Caco-2 (cell line): ENCODE measurements at places on chromosomes 2 and 18. TPM values are rescaled to one million over a fixed set of nuclear protein-coding genes. Genes with fewer than 3 reads are reported as not detected.

DNA sequence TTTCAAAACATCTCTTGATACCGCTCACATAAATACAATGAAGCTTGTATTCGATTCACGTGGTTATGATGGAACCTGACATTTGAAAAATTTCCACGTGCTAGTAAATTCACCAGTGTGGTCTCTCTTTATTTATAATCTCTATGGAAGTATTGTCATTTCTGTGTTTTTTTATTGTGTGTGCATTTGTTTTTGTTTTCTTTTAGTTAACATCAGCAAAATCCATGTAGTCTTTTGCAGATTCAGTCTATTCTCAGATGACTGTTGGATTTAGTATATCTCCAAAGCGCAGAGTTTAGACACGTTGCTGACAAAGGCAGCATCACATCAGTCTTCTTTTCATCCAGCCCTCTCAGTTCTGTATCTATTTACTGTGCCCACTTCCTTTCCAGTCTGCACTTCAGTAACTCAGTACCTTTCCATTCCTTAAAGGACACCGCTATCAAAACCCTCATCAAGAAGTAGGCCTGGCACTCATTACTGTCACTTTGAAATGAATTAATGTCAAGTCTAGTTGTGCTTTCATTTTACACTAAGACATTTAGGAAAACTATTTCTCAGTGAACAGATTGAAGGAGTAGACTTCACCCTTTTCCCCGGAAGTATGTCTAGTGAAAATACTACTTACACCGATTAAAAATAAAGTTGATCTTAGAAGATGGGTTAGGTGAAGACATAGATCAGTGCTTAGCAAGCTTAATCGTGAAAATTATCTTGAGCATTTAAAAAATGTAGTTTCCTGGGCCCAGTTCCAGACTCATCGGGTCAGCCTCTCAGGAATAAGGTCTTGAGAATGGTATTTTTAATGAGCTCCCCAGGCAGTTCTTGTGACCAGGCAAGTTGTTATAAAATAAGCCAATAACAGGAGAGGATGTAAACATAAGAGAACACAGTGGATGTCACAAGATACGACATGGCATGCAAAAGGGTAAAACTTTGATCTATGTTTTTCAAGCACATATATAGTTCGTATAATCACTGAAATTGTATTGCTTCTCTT is 506.8 kb upstream of the ZEB2 start:
- H3K4me1 ChIP-seq = no peaks in the 10 kb centered on the region
- H3K36me3 ChIP-seq = no peaks in the 10 kb centered on the region
- no peaks in the 10 kb centered on the region for H3K27me3 ChIP-seq
- no peak overlapping the region for H3K4me3 ChIP-seq

- DNase-seq = no peak
- no peaks in the 10 kb centered on the region for H3K36me3 ChIP-seq
- H3K4me1 ChIP-seq = no peaks in the 10 kb centered on the region
- H3K27me3 ChIP-seq = no peaks in the 10 kb centered on the region
- no peak overlapping the region for H3K27ac ChIP-seq
These were observed 16.0 kb downstream of the VPS54 start for GRCh38 chr2:64003239-64003638.

DNA sequence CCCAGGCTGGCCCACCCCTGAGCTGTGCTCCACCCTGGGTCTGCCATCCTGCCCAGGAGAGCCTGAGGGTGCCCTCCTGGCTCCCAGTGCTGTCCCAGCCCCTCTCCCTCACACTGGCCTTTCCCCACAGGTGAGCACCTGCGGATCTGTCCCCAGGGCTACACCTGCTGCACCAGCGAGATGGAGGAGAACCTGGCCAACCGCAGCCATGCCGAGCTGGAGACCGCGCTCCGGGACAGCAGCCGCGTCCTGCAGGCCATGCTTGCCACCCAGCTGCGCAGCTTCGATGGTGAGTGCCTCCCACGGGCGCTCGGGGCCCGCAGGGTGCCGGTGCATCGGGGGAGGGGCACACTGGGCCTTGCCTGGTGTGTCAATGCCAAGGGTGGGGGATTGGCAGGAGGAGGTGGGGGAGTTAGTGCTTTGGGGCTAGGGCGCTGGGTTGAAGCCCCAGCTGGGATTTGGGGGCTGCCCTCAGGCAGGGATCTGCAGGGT is 23.5 kb downstream of the GPC1 start:
- H3K4me3 ChIP-seq = no peak overlapping the region
- no peak overlapping the region for H3K27ac ChIP-seq
- no peak for DNase-seq
- peaks cover 38% of the 10 kb centered on the region for H3K4me1 ChIP-seq
- H3K36me3 ChIP-seq = no peaks in the 10 kb centered on the region; the same call in none of the 2 replicates

DNA sequence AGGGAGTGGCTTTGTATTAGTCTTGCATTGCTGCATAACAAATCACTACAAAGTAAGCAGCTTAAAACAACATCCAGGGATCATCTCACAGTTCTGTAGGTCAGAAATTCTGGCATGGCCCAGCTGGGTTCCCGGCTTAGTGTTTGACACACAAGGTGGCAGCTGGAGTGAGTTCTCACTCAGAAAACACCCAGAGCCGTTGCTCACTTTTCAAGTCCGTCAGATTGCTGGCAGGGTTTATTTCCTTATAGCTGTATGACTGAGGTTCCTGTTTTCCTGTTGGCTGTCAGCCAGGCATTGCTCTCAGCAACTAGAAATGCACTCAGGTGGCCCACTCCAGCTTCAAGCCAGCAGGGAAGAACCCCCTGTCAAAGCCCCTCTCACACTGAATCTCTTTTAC is 324.1 kb downstream of the CCDC178 start:
- H3K27me3 ChIP-seq = no peaks in the 10 kb centered on the region
- no peaks in the 10 kb centered on the region for H3K4me1 ChIP-seq
- H3K27ac ChIP-seq = no peak overlapping the region
- DNase-seq = no peak

DNA sequence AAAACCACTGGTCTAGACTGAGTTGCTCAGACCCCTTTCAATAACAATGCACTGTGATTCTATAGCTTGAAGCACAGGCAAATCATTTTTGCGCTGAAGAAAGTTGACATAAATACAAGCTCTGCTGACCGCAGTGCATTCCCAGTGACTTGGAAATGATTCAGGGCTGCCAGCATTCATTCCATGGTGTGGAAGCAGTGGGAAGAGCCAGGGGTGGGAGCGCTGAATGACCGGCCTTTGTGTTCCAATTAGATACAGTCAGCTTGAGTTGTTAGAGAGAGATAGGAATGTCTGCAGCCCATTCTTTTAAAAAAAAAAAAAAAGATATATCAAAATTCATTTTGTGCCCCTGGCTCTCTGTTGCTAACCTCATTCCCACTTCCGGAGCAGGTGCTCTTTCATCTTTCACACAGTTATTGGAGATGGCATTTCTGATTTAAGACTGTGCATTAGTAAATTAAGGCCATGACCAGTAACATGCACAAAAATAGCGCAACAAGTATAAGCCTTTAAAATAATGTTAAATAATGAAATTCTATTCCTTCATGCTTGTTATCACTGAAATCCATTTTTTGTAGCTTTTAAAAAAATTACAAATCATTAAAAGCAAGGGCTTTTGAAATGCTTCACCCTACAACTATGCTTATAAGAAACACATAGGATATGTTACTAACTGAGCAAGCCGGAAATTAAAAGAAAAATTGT is 59.4 kb upstream of the CTLA4 start:
- H3K27ac ChIP-seq = no peak overlapping the region
- H3K4me1 ChIP-seq = peaks cover 14% of the 10 kb centered on the region
- no peak overlapping the region for H3K4me3 ChIP-seq
- no peaks in the 10 kb centered on the region; the same call in 1 of the 2 replicates for H3K36me3 ChIP-seq
- DNase-seq = no peak
- no peaks in the 10 kb centered on the region for H3K27me3 ChIP-seq

DNA sequence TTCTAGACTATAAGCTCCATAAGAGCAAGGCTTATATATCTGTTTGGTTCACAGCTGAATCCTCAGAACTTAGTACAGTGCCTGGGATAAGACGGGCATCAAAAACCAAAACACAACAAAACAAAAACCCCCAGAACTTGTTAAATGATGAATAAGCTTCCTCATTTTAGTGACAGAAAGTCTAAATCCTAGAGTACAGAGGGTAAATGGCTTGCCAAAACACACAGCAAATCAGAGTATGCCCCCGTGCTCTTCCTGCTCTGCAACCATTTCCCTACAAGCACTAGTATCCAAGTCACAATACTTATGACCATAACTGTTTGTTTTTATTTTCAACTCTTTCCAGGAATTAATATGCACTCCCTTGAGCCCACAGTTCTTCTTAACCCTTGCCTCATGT is 10.1 kb downstream of the ZNF521 start:
- no peak overlapping the region for H3K4me3 ChIP-seq
- no peaks in the 10 kb centered on the region for H3K36me3 ChIP-seq
- DNase-seq = no peak
- no peaks in the 10 kb centered on the region for H3K4me1 ChIP-seq
- H3K27ac ChIP-seq = no peak overlapping the region

- H3K27ac ChIP-seq = peak overlapping the region; percentile 55
- no peaks in the 10 kb centered on the region for H3K27me3 ChIP-seq
- peaks cover 10% of the 10 kb centered on the region; the same call in 1 of the 2 replicates for H3K4me1 ChIP-seq
- DNase-seq = no peak
These were observed 72.8 kb downstream of the PHLPP1 start for GRCh38 chr18:62788111-62788510.

DNA sequence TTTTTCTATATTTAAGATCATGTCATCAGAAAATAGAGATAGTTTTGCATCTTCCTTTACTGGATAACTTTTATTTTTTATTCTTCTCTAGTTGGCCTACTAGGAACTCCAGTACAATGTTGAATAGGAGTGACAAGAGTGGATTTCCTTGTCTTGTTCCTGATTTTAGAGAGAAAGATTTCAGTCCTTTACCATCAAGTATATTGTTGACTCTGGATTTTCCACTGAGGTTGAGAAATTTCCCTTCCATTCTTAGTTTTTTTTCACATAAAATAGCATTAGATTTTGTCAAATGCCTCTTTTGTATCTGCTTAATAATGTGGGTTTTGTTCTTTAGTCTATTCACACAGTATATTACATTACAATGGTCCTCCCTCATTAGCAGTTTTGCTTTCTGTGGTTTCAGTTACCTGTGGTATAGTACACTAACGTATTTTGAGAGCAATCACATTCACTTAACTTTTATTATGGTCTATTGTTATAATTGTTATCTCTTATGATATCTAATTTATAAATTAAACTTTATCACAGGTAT is 105.5 kb downstream of the THADA start:
- DNase-seq = no peak
- H3K27me3 ChIP-seq = no peaks in the 10 kb centered on the region
- H3K4me3 ChIP-seq = no peak overlapping the region
- no peak overlapping the region for H3K27ac ChIP-seq
- H3K4me1 ChIP-seq = no peaks in the 10 kb centered on the region

GRCh38 chr18:51196811-51197660 is 445 bp downstream of the MEX3C start:
- H3K4me1 ChIP-seq = no peaks in the 10 kb centered on the region
- no peak for DNase-seq
- no peaks in the 10 kb centered on the region for H3K36me3 ChIP-seq
- H3K27me3 ChIP-seq = no peaks in the 10 kb centered on the region
- H3K27ac ChIP-seq = peak overlapping the region; percentile 97
- peak overlapping the region; percentile 57 for H3K4me3 ChIP-seq

DNA sequence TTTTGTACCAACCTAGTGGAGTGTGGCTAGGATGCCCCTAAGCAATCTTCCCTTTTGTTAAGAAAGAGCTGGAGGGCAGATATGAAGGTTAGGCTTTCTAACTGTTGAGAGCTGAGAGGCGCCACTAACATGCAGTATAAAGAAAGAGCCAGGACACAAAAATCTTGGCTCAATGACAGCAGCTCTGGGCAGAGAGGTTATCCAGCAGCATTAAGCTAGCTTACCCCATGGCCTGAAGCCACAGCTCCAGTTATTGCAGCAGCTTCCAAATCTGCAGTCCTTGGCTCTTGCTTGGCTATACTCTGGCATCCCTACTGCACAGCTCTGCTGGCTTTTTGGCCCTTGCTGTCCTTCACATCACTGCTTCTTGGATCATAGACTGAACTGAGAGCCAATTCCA is 213.4 kb downstream of the GPD2 start:
- no peaks in the 10 kb centered on the region for H3K36me3 ChIP-seq
- no peaks in the 10 kb centered on the region for H3K27me3 ChIP-seq
- H3K4me1 ChIP-seq = no peaks in the 10 kb centered on the region
- H3K27ac ChIP-seq = no peak overlapping the region
- no peak for DNase-seq

GRCh38 chr2:54459037-54459441 is 2.9 kb downstream of the SPTBN1 start:
- no peak overlapping the region for H3K27ac ChIP-seq
- peaks cover 12% of the 10 kb centered on the region; the same call in 1 of the 2 replicates for H3K4me1 ChIP-seq
- DNase-seq = no peak
- no peak overlapping the region for H3K4me3 ChIP-seq
- no peaks in the 10 kb centered on the region for H3K27me3 ChIP-seq

GRCh38 chr18:22223254-22223964 is 54.0 kb downstream of the GATA6 start:
- peak overlapping the region; percentile 54 for H3K27ac ChIP-seq
- peaks cover 32% of the 10 kb centered on the region for H3K4me1 ChIP-seq
- H3K4me3 ChIP-seq = no peak overlapping the region
- H3K27me3 ChIP-seq = no peaks in the 10 kb centered on the region
- no peaks in the 10 kb centered on the region for H3K36me3 ChIP-seq

DNA sequence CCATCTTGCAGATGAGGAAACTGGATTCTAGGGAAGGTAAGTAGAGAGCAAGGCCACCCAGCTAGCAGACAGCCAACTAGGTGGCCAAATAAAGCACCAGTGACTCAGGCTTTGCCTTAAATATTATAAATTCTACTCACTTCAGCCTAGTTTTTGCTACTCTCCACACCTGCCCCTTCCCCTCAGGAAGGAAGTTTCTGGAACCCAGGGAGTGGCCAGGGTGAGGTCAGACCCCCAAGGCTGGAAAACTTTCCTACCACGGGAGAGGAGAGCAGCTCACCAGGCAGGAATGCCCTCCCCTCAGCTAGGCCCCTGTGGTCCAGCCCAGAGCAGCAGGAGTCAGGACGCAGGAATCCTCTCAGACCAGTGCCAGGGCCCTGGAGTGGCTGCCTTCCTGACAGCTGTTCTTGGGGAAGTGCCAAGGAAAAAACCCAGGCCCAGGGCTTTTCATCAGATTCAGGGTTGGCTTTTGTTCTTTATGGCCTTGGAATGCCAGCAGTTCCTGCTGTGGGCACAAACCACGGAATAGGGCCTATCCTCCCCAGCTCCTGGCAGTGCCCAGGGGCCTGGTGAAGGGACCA is 5.1 kb upstream of the PAX8 start:
- no peaks in the 10 kb centered on the region for H3K36me3 ChIP-seq
- H3K27me3 ChIP-seq = no peaks in the 10 kb centered on the region
- H3K4me1 ChIP-seq = peaks cover 25% of the 10 kb centered on the region
- DNase-seq = no peak
- peak overlapping the region; percentile 59 for H3K27ac ChIP-seq

- H3K27ac ChIP-seq = no peak overlapping the region
- H3K4me1 ChIP-seq = no peaks in the 10 kb centered on the region
- H3K4me3 ChIP-seq = no peak overlapping the region
- H3K27me3 ChIP-seq = no peaks in the 10 kb centered on the region
- DNase-seq = no peak
- H3K36me3 ChIP-seq = no peaks in the 10 kb centered on the region
These were observed 21.5 kb upstream of the KCNK3 start for GRCh38 chr2:26670931-26671460.

- no peaks in the 10 kb centered on the region for H3K4me1 ChIP-seq
- H3K36me3 ChIP-seq = no peaks in the 10 kb centered on the region
- no peak overlapping the region for H3K4me3 ChIP-seq
- no peak overlapping the region for H3K27ac ChIP-seq
- H3K27me3 ChIP-seq = no peaks in the 10 kb centered on the region
These were observed 90.2 kb upstream of the LHCGR start for GRCh38 chr2:48845684-48846083.

The SERPINB12 gene
- total RNA-seq = not detected in 2 replicates

The CYB5A gene
- total RNA-seq = 103 and 105 TPM in 2 replicates

The AGXT gene
- total RNA-seq = 0.20 and 0.39 TPM in 2 replicates

The ABCG8 gene
- 0.12 TPM in 1 of 2 replicates, not detected in the other for total RNA-seq

The G6PC2 gene
- total RNA-seq = not detected in 2 replicates

The SERPINB3 gene
- total RNA-seq = not detected in 2 replicates

The SCYGR4 gene
- total RNA-seq = not detected in 2 replicates

The ASB18 gene
- not detected in 2 replicates for total RNA-seq

The UGT1A4 gene
- total RNA-seq = 0.79 and 0.84 TPM in 2 replicates
